ENCODE measurements at places on chromosomes 11 and 22. TPM values are rescaled to one million over a fixed set of nuclear protein-coding genes. Genes with fewer than 3 reads are reported as not detected.

CLDN5 gene
- total RNA-seq = 48.4 TPM

MUC5AC gene
- 0.03 TPM for total RNA-seq

NRXN2 gene
- total RNA-seq = 13.3 TPM

EWSR1 gene
- total RNA-seq = 214 TPM

ZNF215 gene
- total RNA-seq = 6.4 TPM

AIFM3 gene
- total RNA-seq = 3.1 TPM

WNT11 gene
- 2.2 TPM for total RNA-seq

VPREB1 gene
- total RNA-seq = not detected

KDM4E gene
- total RNA-seq = not detected

MTMR3 gene
- 56.2 TPM for total RNA-seq

RBFOX2 gene
- total RNA-seq = 68.6 TPM

CRELD2 gene
- 54.0 TPM for total RNA-seq

DUSP8 gene
- 9.1 TPM for total RNA-seq

GGT5 gene
- 103 TPM for total RNA-seq

MAJIN gene
- total RNA-seq = not detected

OR52I1 gene
- total RNA-seq = not detected

KREMEN1 gene
- 16.2 TPM for total RNA-seq

GRCh38 chr11:72678524-72678923 lies 4.3 kb upstream of the PDE2A start:
- peak; percentile 38 for DNase-seq

- DNase-seq = no peak
Measured at GRCh38 chr11:128324531-128325141, 262.7 kb downstream of the ETS1 start.

- DNase-seq = peak; percentile 48
Measured at GRCh38 chr11:2674658-2675131, 25.1 kb downstream of the KCNQ1OT1 start.

DNA sequence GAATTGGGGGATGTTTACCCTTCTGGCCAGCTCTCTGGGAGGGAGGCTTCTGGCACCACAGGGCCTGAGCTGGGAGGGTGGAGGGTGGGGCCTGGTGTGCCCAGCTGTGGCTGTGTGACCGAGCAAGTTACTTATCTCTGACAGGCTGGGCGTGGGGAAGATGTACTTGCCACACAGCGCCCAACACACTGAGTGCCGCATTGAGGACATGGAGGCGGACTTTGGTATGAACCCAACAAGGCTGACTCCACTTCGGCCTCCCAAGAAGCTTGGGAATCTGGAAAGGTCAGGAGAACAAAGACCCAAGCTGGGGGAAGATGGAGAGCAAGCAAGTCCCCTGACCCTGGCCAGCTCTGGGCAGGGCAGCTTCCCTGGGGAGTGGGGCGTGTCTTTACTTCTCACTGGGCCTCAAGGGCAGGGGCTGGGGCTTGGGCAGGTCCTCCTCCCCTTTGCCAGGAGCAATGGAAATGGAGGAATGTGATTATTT lies 2.4 kb upstream of the MGAT3 start:
- no peak for DNase-seq

DNA sequence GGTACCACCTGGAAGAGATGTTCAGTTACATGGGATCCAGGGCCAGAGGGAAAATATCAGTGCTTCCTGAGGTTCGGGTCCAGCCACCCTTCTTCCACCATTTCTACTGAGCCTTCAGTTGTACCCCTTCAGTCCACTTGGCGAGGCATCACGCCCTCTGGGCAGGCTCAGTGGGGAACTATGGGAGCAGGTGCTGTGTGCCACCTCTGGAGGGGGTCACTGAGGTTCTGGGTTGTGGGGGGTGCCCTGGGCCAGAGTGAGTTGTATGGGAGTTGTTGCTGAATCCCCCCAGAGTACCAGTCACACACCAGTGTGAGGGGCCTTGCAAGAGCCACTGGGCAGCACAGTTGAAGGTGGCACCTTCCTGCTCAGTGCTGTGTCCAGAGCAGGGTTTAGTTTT lies 2.7 kb upstream of the SREBF2 start:
- DNase-seq = no peak

DNA sequence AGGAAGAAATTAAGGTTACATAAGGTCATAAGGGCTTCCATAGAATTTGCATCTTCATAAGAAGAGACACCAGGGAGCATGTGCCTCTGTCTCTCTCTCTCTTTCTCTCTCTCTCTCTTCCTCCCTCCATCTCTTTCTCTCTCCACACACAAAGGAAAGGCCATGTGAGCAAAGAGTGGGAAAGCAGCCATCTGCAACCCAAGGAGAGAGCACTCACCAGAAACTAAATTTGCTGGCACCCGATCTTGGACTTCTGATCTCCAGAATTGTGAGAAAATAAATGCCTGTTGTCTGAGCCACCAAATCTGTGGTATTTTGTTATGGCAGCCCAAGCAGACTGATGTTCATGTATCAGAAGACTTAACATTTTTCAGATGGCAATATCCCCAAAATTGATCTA lies 6.4 kb upstream of the KRTAP5-10 start:
- no peak for DNase-seq

DNA sequence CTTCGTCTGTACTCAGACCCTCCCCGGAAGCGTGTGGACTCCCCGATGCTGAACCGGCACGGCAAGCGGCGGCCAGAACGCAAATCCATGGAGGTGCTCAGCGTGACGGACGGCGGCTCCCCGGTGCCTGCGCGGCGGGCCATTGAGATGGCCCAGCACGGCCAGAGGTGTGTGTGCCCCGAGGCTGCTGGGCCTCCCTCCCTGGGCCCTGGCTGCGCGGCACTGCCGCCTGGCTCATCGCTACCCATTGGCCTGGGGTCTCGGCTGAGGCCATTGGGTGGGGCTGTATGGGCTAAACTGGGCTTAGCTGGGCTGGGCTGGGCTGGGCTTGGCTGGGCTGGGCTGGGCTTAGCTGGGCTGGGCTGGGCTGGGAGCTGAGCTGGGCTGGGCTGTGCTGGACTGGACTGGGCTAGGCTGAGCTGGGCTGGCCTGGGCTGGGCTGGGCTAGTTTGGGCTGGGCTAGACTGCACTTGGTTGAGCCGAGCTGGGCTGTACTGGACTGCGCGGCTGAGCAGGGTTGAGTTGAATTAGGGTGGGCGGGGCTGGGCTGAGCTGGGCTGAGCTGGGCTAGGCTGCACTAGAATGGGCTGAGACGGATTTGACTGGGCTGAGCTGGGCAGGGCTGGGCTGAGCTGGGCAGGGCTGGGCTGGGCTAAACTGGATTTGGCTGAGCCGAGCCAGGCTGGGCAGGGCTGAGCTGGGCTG lies 40.7 kb downstream of the MOB2 start:
- DNase-seq = no peak

DNA sequence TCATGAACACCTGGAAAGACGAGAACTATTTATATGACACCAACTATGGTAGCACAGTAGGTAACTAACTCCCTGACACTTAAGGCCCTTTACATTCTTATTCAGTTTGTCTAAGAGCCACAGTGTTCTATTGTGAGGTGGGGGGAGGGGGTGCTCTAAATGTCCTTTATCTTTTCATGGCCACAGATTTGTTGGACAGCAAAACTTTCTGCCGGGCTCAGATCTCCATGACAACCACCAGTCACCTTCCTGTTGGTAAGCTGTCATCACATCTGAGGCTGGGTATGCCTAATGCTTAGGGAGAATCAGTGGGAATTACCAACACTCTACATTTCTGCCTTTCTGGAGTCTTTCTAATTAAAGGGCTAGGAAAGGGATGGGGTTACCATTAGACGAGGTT lies 30.7 kb downstream of the EHF start:
- no peak for DNase-seq

DNA sequence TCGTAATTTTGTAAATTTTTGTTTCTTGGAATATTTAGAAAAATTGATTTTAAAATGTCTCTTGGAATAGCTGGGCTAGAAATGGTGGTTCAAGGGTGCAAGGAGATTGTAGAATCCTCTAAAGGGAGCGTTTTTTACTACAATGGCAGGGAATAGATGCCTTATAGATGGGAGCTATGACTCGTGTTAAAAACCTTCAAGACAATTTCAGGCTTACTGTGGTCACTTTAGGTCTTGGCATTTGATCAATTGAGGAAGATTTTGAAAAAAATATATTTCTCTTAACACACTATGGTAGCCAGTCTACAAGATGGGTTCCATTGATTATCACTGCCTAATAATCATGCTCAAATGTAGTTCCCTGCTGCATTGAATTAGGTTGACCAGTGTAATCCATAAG lies 25.0 kb downstream of the METTL15 start:
- DNase-seq = no peak

DNA sequence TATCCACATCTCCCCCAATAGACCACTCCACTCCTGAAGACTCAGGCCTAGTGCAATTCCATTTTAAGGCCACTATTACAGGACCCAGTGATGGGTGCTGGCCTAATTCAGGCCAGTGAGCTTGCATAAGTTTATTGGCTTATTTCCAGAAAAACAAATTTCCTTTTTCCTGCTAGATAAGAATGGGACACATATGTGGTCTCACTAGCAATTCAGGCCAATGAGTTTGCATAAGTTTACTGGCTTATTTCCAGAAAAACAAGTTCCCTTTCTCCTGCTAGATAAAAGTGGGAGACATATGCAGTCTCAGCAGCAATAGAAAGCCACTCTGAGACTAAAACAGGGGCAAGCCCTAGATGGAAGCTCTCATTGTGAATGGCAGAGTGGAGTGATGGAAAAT lies 22.4 kb downstream of the ADM start:
- DNase-seq = no peak

- no peak for DNase-seq
Measured at GRCh38 chr22:20645954-20646353, 128.0 kb upstream of the SERPIND1 start.

DNA sequence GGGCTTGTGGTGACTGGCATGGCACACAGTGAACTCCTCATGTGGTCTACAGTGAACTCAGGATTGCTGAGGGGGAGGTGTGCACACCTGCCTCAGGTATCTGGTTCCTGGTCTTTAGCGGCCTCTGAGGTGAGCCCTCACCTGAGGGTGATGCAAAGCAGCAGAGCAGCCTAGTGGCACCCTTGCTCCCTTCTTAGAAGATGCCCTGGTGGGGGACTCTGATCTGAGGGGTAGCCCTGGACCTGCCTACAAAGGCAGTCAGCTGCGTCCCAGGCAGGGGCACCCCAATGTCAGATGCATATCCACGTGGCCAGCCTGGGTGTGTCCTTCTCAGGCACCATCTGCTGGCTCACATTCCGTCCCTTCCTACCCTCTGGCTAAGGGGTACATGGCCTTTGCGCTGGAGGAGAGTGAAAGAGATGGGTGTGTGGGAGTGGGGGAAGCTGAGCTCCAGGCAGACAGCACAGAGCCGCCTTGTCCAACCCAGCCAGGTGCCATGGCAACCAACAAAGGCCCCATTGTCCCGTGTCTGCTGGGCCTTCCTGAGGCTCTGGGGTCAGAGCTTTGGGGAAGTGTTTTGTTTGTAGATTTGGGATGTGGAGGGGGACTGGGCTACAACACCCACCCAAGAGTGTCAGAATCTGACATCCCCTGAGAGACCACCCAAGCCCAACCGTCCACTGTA lies 5.8 kb downstream of the PLEKHB1 start:
- no peak for DNase-seq

DNA sequence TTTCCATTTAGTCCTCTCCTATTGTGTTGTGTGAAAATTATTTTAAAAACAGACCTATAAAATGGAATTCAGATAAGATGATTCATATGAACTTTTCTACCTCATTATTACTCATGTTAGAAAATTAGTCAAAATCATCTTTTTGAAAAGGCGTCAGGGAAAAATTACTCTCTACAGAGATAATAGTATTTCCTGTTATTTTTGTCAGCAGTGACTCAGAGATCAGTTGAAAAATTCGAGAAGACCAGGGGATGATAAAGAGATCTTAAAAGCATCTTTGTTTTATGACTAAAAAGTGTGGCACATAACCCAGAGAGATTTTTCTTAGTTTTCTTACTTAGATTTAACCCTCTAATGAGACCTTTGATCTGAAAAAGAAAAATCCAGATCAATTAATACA lies 157.9 kb upstream of the CARD18 start:
- DNase-seq = no peak

GRCh38 chr11:123771664-123772063 lies 17.3 kb upstream of the OR6X1 start:
- no peak for DNase-seq

GRCh38 chr11:83275888-83276641 lies 10.1 kb downstream of the CCDC90B start:
- DNase-seq = no peak

- no peak for DNase-seq
Measured at GRCh38 chr11:35313066-35313759, 106.1 kb downstream of the SLC1A2 start.

GRCh38 chr11:28729339-28729738 lies 621.2 kb downstream of the METTL15 start:
- no peak for DNase-seq

GRCh38 chr11:13140873-13141655 lies 131.9 kb downstream of the RASSF10 start:
- no peak for DNase-seq

DNA sequence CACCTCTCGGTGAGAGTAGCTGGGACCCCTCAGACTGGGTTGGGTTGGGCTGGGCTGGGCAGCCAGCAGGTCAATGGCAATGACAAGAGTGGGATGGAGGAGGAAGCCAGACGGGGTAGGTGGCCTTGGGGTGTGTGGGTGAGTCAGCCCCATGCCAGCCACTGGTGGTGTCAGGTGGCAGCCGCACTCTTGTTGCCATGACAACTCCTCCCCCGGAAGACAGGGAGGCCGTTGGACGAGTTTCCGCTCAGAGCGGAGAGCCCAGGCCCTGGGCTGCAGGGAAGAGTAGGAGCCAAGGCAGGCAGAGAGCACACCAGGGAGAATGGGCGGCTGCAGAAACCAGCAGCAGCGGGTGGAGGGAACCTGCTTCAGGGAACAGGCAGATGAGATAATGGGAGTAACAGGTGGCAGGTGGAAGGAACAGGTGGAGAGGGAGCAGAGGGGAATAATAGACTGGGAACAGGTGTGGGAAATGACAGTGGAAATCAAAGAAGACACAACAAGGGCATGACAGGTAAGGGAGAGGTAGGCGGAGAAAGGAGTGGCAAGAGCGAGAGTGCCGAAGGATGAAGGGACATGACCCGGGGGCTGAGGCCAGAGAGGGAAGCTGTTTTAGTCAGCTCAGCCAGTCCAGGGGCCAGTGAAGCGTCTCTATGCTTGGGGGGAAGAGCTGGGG lies 8.7 kb downstream of the SPTBN2 start:
- DNase-seq = peak; percentile 94

- no peak for DNase-seq
Measured at GRCh38 chr11:11659567-11660362, 38.0 kb upstream of the GALNT18 start.

- no peak for DNase-seq
Measured at GRCh38 chr11:65436412-65437032, 13.9 kb downstream of the NEAT1 start.

GRCh38 chr11:124123622-124124021 lies 8.4 kb downstream of the VWA5A start:
- no peak for DNase-seq

GRCh38 chr11:118916842-118917388 lies 8.8 kb downstream of the BCL9L start:
- no peak for DNase-seq

GRCh38 chr11:17519061-17519885 lies 24.9 kb downstream of the USH1C start:
- no peak for DNase-seq

- peak; percentile 74 for DNase-seq
Measured at GRCh38 chr11:82718307-82718706, 15.4 kb downstream of the FAM181B start.

GRCh38 chr11:65498042-65498726 lies 661 bp upstream of the MALAT1 start:
- DNase-seq = peak; percentile 79

GRCh38 chr11:78933350-78933749 lies 358.7 kb upstream of the NARS2 start:
- DNase-seq = no peak

All from kidney (tissue), 22 donors.